Fibroblast of lung (primary cell): ENCODE measurements at places on chromosomes 16 and 17.

GRCh38 chr16:13992322-13992721 is 72.4 kb downstream of the ERCC4 start:
- no peak for DNase-seq

- DNase-seq = peak; percentile 76
Measured at GRCh38 chr17:38667099-38667786, 7.5 kb downstream of the EPOP start.

DNA sequence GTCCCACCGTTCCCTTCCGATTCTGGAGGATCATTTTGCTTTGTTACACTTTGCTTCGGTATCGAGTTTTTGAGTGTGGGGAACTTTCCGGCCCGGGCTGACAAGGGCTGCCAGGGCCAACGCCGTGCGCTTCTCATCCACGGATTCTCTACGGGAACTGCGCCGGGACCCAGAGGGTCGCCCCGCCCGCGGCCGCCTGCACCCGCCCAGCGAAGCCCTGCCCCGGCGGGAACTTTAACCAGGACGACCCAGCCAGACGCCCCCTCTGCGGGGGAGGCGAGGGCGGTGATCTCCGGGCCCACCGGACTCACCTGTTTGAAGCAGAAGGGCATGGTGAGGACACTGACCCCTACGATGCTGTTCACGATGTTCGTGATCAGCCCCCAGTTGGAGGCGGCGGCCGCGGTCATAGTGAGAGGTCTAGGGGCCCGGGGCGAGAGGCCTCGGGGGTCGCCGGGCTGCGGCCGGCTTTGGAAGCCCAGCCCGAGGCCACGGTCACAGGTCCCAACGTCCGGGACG is 536 bp downstream of the SLC38A10 start:
- DNase-seq = no peak

DNA sequence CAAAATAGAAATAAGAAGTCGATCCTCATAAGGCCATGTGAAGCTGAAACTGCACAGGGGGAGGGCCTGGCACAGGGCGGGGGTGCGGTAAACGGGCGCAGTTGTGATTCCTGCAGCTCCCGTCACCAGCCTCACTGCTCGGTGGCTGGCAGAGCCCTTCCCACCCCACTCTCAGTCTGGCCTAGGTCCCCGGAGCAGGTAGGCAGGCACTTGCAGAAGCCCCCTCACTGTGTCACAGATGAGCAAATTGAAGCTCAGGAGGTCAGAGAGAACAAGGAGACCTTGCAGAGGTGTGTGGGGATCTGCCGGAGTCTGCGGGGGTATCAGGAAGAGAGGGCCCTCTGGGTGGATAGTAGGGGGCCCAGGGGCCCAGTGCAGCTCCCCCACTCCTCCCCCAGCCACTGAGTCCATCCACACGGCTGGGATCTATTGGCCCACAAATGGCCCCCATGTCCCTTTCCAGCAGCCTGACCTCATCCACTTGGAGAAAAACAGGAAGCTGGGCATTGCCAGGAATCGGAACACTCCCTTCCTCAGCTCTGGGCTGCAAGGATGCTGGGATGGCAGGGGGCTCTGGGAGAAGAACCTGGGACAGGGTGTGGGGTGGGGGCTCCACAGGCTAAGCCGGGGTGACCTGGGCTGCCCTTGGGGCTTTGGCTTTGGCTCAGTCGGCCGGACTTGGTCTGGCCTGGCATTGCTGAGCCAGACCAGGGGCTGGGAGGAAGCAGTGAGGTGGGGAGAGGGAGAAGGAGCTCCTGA is 21.4 kb upstream of the MAP3K14 start:
- no peak for DNase-seq

DNA sequence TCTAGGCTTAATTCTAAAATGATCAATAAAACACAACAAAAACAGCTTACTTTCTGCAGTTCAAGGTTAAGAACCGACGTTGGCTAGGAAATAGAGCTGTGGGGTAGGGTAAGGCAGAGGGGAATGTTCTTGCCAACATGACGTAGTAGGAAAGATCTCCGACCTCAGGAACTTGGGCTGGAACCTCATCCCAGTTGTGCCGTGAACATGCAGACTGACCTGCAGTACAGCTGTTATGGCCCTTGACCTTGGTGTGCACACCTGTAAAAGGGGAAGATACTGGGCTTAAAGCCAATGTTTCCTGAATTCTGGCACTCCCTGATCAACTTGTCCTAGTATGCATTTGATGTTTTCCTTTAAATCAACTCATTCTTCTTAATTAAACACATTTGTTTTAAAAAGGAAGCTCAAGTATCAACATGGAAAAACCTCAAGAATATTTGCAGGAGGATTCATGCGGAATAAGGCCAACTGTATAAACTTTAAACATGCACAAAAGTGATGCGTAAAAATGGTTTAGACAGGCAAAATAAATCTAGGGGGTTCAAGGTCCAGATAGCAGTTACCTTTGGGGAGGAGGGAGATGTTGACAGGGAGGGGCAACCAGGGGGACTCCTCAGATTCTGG is 14.2 kb upstream of the SLC6A2 start:
- peak; percentile 14 for DNase-seq

DNA sequence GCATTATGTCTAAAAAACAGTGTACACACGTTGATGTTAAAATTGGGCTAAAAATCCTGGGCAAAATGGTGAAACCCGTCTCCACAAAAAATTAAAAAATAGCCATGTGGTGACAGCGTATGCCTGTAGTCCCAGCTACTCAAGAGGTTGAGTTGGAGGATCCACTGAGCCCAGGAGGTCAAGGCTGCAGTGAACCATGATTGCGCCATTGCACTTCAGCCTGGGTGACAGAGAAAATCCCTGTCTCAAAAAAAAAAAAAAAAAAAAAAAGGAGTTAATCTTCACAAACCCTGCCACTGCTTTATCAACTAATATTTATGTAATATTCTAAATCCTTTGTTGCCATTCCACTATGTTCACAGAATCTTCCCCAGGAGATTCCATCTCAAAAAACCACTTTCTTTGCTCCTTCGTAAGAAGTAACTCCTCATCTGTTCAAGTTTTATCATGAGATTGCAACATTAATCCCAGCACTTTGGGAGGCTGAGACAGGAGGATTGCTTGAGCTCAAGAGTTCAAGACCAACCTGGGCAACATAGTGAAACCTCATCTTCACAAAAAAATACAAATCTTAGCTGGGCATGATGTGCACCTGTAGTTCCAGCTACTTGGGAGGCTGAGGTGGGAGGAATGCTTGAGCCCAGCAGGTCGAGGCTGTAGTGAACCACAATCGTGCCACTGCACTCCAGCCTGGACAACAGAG is 1.9 kb upstream of the C16orf87 start:
- DNase-seq = no peak

DNA sequence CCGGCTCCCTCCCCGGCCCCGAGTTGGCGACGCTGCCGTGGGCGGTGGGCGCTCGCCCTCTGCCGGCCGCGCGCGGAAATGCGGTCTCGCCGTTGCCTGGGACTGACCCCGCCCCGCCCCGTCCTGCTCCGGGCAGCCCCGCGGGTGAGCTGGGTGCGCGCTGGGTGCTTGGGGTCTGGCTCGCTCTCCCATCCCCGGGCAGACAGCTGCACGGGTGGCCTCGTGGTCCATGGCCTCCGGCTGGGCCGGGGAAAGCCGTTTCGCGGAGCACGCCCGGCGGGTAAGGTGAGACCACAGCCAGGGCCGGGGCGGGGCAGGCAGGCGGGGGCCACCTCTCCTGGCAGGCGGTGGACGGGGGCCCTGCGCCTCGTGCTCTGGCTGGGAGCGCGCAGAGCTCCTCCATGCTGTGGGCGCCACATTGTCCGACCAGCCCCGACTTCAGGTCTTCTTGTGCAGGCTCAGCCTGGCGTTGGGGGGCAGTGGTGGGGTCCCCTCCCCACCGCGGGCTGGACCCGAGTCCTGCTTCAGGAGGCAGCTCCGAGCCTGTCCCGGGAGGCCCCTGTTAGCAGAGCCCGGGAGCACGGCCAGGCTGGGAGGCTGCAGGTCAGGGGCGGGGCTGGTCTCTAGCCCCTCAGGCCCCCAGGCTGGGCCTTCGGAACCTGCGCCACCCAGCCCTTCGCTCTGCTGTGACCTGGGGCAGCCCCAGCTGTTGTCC is 7.0 kb upstream of the C1QTNF8 start:
- DNase-seq = no peak

GRCh38 chr16:52912565-52913173 is 140.0 kb downstream of the CHD9NB start:
- DNase-seq = peak; percentile 66

DNA sequence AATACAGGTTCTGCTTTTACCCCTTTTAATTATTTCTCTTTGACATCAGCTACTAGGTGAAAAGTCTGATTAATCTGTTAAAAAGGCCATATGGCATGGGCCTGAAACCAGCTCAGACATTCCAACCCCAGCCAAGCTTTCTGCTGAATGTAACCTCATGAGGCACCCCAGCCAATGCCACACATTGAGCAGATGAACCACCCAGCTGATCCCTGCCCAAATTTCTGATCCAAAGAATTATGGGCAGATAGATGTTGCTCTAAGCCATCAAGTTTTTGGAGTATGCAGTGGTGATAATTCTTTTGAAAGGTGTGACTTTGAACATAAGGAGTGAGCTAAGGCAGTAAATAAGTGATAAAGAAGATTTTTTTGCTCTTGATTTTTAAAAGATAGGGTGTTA is 177.6 kb upstream of the AXIN2 start:
- no peak for DNase-seq

GRCh38 chr17:50603340-50603739 is 31.3 kb upstream of the ABCC3 start:
- no peak for DNase-seq

DNA sequence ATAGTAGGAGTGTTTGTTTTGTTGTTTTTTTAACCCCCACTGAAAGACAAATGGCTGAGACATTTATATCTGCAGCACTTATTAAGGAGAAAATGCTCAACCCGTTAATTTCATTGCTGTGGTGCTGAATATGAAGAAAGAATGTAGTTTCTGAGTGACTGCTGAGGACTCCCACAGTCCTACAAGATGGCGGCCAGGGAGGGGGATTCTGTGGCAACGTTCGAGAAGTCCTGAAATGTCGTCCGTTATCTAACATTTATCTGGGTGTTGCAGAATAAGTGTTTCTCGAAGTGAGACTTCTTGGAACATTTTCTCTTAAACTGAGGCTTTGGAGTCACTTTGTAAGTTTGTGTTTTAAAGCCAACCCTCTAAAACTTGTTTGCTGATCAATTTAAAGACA is 530.4 kb downstream of the XYLT1 start:
- DNase-seq = no peak

- no peak for DNase-seq
Measured at GRCh38 chr16:26673011-26673410, 393.7 kb upstream of the C16orf82 start.

DNA sequence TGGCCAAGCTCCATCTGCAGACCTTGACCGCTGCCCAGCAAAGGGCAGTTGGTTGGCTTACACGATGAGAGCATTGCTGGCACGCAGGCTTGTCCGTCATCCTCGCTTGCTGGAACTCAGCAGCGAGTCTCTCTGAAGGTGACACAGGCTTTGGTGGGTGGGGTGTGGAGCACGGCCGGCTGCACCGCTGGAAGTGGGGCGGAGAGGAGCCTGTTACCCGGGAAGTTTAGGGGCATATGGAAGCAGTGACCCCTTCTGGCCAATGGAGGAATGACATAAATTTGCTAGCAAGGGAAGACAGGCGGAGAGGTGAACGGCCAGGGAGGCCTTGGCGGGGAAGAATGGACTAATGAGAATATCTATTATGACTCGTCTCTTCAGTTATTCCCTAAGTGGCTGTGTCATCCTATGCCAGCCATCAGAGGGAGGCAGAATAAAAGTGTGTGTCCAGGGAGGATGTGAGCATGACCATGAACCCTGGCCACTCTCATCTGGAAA is 65.9 kb upstream of the SDK2 start:
- DNase-seq = peak; percentile 49

DNA sequence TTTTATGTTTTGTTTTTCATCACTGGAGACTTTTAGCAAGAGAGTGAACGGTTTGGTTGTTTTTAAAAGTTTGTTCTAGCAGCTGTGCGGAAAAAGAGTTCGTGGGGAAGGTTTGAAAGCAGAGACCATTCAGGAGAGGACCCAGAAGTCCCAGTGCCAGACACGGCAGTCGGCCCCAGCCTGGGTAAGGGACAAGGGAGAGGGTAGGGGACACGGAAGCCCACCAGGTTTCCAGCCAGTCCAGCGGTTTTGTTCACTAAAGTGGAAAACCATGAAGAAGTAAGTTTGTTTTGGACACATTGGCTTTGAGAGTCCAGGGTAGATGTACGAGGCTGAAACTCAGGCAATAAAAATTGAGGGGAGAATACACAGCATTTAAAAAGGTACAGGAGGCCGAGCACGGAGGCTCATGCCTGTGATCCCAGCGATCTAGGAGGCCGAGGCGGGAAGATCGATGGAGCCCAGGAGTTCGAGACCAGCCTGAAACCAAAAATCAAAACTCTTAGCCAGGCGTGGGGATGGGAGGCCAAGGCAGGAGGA is 56.8 kb upstream of the RPH3AL start:
- DNase-seq = no peak

DNA sequence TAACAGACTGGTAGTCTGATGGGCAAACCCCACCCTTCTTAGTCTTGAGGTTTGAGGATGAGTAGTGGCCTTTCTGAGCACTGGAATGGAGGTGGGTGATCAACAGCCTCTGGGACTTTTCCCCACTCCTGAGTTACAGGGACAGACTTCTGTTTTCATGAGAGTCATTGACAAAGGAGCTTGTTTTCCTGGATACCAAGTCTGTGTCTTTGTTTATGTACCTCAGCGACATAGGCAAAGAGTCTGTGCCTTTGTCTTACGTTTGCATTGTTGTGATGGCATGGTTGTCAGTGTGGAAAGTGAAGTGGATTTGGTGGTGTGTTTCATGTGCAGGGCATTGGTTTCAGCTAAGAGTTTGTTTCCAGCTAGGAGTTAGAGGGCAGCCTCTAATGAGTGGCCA is 17.5 kb downstream of the EPN2 start:
- DNase-seq = no peak
